PC-3 (cell line): ENCODE measurements at places on chromosomes 6 and 20. TPM values are rescaled to one million over a fixed set of nuclear protein-coding genes. Genes with fewer than 3 reads are reported as not detected.

DNA sequence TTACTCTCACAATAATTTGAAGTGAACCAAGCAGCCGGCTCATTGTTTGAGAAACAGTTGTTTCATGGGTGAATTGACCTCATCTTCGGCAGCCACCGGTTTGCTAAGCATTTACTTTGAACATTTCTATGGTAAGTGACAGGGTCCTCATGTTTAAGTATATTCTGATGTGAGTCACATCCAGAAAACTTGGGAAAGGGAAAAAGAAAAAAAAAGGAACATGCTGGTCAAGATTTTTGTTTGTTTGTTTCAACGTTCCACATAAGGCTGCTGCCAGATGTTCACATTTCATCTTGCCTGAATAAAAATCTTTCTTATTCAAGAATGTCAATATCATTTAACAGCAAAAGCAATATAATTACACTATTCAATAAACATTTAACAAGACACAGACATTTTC is 55.0 kb upstream of the EXOC2 start:
- no peak for DNase-seq

Gene MMP24
- 0.52 and 0.91 TPM in 2 replicates for total RNA-seq

Gene IL20RA
- 3.5 and 6.0 TPM in 2 replicates for total RNA-seq

- DNase-seq: no peak
Measured at GRCh38 chr6:167846997-167847606, 20.4 kb downstream of the AFDN start.

DNA sequence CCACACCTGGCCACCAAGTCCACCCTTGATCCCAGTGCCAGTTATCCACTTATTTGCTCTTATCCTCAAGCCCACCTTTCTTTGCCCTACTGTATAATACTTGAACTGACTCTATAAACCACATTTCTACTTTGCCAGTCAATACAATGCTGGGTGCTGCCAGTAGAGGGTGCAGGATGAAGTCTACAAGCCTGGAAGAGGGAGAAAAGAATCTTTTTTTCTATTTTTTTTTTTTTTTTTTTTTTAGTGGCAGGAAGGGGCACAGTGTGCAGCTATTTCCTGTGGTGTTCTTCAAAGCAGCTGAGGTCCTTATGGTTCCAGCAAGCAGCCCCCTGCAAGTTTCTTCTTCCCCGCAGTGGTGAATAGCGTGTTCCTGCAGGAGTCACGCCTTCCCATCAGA is 22.2 kb upstream of the GABRR1 start:
- DNase-seq: no peak

DNA sequence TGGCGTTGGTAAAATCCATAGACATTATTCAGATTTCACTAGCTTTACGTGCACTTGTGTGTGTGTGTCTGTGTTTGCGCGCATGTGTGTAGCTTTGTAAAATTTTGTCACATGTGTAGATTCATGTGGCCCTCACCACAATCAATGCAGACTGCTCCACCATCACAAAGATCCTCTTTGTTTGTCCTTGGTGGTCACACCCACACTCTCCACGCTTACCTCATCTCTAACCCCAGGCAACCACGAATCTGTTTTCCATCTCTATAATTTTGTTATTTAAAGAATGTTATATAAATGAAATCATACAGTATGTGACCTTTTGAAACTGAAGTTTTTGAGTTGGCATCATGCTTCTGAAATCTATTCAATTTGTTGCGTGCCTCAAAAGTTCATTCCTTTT is 58.5 kb downstream of the GRM1 start:
- no peak for DNase-seq

DNA sequence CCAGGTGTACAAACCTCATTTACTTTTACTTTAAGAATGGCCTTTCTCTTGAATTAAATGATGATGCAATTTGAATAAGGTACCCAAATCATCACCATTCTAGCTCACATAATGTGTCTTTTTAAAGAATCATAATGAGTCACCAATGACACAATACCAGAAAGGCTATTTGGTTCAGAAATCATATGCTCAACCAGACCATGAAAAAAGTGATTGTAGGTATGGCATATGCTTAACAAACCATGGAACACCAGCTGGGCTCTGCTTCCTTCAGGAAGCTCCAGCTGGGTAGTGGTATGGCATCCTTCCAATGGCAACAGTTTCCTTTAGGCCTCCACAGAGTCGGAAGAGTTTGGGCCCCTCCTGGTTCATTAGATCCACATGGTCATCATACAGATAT is 128.2 kb downstream of the FRK start:
- DNase-seq: no peak

GRCh38 chr6:13741365-13741764 is 29.7 kb upstream of the RANBP9 start:
- DNase-seq: no peak

- no peak for DNase-seq
Measured at GRCh38 chr6:161003336-161003735, 11.8 kb downstream of the MAP3K4 start.

DNA sequence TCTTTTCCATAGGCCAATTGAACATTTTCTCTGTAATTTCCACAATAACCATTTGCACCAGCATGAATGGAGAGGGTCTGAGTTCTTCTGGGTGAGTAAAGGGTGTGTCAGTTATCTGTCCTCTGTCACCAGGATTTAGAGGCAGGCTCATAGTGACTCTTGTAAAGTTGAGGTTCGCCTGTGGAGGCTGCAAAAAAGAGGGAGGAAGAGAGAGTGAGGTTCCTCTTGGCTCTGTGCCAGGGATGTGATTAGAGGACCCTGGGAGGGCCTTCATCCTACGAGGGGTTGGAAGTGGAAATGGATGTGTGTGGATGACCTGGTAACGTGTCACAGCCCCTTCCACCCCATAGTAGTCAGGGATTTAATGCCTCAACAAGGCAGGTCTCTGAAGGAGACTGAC is 242.0 kb downstream of the ESR1 start:
- DNase-seq: no peak

DNA sequence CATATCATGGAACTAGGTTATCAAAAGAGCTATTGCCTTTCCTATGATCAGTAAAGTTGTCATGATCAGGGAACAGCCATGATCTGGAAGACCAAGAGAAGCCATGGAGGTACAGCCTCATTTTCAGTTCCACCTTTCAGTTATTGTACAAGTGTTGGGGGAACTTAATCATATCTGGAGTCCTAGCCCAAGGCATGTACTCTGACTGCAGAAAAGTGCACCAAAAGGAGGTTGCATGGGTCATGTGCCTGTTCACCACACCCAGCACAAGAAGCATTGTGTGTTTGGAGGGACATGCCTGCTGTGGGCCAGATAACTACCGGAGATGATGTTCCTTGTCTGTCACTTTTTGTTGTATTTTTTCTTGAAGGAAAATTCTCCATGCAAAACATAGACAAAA is 185.8 kb upstream of the MAN1A1 start:
- DNase-seq: no peak

GRCh38 chr6:62344850-62345249 is 58.8 kb upstream of the KHDRBS2 start:
- DNase-seq: no peak

DNA sequence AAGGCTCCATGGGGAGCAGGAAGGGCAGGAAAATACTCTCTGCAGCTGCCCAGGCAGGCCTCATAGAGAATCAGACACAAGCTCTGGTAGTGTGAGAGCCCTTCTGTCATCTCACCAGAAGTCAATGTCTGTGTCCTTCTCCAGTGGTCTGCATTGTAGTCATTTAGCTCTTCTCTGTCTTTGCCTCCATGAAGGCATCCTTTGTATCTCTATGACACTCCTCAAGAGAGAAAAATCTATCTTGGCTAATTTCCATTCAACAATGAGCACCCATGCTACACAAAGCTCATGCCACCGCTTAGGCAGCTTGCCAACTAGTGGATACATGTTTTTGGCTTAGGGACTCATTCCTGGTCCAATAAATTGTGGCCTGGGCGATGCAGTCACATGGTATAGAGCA is 92.1 kb downstream of the RNF217 start:
- no peak for DNase-seq

DNA sequence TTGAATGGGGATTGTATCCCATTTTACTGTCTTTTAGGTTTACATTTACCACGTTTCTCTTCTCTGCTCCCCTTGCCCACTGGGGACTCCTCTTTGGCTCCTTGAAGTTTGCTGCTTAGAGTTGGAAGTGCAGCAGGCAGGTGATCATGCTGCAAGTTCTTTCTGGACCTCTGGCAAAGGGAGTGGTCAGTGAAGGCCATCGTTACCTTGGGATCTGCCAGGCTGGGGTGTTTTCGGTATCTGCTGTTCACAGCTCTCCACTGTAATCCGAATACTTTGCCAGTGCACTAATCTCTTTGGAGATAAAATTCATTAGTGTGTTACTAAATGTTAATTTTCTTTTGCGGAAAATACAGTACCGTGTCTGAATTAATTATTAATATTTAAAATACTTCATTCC is 9.1 kb upstream of the EFCAB8 start:
- no peak for DNase-seq
